EH (cell line): ENCODE measurements at places on chromosomes 3 and 15.

- DNase-seq = no peak
Measured at GRCh38 chr3:24674261-24674660, 179.6 kb upstream of the THRB start.

DNA sequence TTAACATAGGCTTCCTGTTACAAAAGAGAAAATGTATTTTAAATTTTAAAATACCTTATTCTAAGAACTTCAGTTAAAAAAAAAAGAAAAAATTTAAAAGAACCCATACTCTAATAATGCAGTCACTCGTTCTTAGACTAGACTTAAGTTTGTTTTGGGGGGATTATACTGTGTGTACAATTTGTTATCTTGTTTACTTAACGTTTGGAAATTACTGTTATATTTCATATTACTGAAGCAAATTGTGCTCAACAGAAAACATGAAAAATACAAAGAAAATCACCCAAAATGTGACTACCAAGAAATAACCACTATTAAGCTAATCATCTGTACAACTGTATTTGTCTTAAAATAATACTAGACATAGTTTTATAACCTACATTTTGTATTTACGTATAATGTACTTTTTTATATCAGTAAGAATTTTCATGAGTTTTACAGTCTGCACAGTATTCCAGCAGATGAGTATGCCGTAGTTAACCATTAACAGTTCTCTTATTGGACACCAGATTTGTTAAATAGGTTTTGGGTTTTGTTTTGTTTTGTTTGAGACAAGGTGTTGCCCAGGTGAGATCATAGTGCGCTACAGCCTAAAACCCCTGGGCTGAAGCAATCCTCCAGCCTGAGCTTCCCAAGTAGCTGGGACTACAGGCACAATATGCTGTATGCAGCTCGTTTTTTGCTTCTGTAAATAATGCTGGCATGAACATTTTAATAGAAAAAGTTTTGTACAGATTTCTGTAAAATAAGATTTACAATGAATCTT is 88.8 kb upstream of the CHD2 start:
- no peak for DNase-seq

DNA sequence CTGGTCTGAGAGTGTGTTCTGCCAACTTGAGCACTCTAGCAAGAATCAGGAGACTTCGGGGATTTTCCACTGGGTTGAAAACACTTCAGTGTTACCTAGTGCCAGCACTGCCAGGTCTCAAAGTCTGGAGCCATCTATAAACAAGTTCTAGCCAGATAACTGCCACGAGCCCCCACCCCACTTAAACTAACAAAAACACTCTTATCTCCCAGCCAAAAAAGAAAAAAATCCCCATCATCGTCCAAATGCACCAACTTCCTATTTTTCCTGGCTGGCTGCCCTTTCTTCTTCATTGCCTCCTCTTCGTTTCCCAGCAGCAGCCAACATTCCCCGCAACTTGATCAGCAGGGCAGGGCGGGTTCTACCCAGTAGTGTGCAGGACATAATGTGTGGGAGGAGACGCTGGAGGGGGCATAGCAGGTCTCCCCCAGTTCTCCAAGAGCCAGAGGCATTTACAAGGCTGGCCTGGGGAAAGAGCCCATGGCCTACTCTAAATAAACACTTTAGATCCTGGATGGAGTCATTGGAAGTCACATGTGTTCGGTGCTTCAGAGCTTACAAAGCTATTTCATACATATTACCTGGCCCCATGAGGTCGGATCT is 29.5 kb downstream of the C2CD4B start:
- DNase-seq = peak; percentile 72

DNA sequence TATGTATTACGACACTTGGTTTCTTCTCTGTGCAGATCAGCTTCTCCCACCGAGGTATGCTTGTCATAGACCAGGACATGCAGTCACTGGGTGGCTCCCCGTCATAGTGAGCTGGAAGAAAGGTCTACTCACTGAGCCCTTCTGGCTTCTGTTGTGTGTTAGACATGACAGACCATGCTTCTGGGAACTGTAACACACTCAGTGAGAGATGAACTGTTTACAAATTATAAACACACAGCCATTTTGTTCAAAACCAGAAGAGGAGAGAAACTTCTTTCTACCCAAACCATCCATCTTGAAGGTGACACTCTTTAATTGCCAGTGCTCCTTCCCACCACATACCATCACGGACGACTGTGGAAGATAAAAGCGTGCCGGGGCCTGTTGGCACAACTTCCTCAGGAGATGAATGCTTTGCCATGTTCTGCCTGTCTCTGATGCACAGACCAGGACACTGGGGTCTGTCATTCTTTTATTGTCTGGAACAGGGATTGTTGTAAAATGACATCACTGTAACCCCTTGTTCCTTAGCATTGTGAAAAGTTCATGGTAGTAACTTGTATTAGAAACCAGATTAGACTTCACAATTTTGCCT is 214.3 kb downstream of the MCTP2 start:
- no peak for DNase-seq

DNA sequence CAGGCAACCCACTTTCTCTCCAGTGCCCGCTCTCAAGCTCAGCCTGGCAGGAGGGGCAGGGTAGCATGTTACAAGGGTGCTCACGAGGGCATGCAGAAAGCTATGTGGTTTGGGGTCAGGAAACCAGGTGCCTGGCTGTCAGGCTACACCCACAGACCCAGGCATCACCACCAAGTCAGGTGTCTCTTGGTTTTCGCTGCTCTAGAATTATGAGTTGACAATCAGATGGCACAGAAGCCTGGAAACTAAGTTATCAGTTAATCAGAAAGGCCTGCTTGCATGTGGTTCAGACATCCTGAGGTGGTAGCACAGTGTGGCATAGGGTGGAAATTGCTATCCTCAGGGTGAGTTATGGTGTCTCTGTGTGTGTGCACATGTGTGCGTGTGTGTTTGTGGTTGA is 16.2 kb upstream of the CCR9 start:
- no peak for DNase-seq

DNA sequence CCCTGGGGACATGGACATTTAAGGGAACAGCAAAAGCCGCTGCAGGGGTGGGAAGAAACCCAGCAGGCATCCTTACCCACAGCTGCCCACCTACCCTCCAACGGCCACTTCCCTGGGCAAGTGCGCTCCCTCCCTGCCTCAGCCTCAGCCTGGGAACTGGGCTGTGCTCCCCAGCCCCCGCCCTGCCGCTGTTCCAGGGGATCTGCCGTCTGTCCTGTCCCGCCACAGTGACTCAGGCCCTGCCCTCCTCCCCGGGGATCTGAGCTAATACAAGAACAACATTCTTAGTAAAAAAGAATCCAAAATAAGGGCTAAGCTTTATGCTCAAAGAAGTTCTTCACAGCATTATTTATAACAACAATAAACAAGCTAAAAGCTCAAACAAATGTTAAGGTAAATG is 7.4 kb upstream of the IQSEC1 start:
- DNase-seq = no peak

- no peak for DNase-seq
Measured at GRCh38 chr15:25727867-25728600, 135.1 kb downstream of the ATP10A start.

DNA sequence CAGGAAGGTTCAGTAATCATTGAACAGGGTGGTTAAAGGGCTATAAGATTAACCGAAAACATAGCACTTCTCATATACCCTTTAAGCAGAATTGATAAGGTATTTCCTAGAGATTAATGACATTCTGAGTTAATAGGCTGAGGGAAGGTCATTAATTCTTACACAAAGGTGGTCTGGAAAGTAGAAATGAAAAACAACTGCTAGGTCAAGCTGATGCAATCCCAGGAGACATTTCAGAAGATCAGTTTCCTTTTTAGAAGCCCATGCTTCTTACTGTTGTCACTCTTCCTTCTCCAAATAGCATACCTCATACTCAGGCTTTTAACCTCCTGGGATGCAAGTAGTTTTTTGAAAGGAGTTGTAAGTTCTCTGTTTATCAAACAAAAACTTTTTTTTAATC is 8.8 kb downstream of the FILIP1L start:
- DNase-seq = peak; percentile 61
